AG04450 (cell line): ENCODE measurements at places on chromosomes 1 and 21.

GRCh38 chr21:43786300-43786806, 3.0 kb upstream of the RRP1 start:
- DNase-seq = no peak

GRCh38 chr1:205533748-205534443, 29.4 kb downstream of the CDK18 start:
- DNase-seq = no peak

- no peak for DNase-seq
Observed at GRCh38 chr1:100441651-100442050, 89.3 kb downstream of the CDC14A start.

DNA sequence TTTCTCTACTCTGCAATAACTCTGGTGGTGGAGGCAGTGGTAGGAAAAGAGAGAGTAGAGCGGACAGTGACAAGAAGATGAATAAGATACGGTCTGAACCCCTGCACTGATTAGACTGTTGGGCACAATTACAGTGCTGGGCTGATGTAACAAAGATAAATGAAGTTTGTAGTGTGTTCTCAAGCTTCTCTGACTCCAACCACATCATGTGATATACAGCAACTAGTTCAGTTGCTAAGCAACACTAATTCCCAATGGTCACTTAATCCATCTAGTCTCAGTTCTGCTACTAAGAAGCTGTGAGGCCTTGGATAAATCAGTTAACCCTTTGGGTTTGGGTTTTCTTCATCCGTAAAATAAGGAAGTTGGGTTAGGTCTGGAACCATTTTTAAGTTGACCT, 17.3 kb downstream of the DDR2 start:
- no peak for DNase-seq

DNA sequence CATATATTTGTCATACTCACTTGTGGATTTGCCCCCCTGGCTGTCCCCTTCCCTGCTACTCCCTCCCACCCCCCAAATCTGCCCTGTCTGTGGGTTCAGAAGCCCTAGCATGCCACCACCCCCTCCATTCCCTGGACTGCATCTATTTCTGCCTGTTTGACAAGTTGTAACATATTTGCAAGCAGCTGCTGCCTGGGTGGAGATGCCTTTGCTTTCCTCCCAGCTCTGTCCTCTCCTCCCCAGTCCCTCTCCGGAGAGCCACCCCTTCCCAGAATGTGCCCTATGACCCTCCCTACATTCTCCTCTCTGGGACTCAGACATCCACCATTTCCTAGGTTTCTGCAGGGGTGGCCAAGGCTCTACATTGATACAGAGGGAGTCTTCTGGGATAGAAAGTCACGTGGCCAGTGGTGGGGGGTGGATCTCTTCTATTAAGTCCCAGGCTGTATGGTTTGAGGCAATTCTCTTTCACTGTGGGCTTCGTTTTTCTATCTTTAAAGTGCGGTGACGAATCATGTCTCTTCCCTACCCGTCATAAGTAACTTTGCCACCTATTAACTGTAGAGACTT, 6.0 kb upstream of the MYOG start:
- no peak for DNase-seq

DNA sequence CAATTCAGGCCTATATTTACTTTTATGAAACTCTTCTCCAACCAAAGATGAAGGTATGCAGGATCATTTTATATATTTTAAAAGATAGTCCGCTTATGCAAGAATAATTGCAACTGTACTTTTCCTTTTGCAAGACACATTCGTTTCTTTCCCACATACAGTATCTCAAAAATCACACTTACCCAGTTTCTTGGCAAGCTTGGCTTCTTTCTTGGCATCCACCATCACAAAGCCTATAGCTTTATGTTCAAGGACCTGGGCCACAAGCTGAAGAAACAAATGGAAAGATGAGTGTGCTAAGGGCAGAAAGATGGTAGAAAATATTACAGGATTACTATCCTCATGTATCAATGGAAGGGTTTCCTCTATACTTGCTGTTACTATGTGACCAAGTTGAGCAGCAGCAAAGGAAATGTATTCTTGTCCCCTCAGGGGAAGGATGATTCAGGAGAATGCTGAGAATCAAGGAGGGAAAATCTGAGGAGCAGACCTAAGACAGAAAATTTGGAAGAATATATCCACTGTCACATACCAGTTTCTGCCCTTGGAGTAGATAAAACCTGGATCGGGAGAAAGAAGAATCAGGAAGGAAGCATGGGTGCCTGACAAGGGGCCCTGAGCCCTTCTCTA, 23.8 kb downstream of the CASQ2 start:
- no peak for DNase-seq

DNA sequence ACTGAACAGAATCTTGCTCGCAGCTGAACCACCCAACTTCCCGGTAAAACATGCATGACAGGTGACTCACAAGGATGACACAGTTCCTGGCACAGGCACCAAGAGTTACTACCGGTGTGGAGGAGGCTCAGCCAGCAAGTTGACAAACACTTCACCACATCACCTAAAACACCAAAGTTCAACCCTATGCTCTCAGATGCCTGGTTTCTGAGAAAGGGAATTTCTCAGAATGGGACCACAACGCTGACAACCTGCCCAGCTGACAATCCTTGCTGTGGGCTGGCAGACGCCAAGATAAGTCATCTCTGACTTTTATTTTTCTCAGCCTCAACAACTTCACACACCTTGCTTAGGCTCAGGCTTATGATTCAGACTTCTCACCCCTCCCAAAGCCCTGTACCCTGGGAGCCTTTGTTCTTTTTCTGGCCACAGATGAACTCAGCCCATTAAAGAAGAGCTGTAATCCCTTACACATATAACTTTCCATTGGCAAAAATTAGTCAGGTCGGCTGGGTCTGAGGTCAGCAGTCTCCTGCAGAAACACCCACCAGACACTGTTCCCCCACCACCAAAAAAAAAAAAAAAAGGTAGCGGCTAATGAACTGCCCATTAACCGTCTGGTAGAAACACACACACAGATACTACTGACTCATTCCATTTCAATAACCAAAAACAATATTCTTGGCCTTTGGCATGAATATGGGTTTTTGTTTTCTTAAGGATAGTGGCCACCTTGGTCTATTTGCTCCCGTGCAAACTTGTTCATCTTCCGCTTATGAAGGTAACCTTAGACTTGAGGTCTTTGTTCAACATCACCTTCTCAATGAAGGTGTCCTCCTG, 10.8 kb upstream of the TIAM1 start:
- DNase-seq = peak; percentile 45

GRCh38 chr1:6683434-6683833, 18.2 kb downstream of the DNAJC11 start:
- DNase-seq = no peak

GRCh38 chr1:35269989-35270289, 1.4 kb downstream of the ZMYM4 start:
- no peak for DNase-seq

DNA sequence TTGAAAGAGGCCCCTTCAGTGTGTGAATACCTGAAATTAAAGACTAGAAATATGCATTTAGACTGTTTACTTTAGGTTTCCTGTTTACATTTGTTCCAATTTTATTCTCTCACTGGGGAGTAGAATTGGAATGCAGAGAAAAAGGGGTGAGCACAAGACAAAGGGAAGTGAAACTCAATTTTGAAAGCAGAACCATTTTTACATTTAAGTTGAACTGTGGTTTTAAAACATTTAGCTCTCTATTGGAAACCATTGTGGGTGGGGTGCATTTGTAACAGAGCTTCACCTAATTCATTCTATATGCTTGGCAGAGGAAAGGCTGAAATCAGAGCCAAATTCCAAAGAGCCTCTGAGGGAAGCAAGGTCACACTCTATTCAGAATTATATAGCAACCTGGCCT, 235.3 kb upstream of the C1orf105 start:
- DNase-seq = no peak

DNA sequence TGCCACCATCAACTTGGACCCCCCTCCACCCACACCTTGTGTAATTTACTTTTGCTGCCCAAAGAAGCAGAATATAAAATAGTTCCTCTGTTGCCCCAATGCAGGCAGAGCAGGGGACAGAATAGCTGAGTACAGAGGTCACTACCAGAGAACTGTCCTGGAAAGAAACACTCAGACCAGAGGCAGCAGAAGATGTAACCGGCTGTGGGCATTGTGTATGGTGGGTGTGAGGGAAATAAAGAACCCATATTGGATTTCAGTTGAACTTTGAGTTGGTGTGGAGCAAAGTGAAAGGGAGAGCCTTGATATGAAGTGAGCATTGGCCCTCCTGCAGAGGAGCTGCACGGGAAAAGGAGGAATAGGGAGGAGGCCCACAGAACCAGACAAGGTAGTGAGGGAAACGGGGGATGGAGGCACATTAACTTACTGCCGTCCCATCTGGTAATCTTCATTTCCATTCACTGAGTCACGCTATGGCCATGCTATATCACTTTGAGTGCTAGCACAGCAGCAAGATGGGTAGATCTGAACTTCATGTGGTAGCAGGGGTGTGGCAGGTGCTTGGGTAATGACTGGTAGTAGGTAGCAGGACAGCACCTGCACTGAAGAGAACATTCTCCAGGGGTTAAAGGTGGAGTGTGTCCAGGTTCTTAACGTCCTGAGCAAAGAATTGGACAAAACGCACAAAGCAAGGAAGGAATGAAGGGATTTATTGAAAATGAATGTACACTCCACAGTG, 56.3 kb upstream of the FBXO28 start:
- DNase-seq = no peak

DNA sequence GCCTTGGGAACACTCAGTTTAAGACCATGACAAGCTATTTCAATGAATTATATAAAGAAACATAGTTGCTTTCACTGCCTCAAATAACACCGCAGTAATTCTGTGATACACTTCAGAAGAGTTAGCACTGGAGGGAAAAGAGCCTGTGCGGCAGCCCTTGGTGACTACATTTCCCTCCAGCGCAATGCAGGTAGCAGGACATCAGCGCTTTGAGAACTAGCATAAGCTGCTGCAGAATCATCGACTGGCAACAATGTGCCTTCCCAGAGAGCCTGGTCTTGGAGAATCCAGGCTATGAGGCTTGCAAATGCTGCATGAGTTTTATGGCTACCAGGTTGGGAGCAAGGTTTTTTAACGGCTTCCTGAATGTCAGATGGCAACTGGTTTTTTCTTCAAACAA, 7.5 kb downstream of the NRIP1 start:
- no peak for DNase-seq

DNA sequence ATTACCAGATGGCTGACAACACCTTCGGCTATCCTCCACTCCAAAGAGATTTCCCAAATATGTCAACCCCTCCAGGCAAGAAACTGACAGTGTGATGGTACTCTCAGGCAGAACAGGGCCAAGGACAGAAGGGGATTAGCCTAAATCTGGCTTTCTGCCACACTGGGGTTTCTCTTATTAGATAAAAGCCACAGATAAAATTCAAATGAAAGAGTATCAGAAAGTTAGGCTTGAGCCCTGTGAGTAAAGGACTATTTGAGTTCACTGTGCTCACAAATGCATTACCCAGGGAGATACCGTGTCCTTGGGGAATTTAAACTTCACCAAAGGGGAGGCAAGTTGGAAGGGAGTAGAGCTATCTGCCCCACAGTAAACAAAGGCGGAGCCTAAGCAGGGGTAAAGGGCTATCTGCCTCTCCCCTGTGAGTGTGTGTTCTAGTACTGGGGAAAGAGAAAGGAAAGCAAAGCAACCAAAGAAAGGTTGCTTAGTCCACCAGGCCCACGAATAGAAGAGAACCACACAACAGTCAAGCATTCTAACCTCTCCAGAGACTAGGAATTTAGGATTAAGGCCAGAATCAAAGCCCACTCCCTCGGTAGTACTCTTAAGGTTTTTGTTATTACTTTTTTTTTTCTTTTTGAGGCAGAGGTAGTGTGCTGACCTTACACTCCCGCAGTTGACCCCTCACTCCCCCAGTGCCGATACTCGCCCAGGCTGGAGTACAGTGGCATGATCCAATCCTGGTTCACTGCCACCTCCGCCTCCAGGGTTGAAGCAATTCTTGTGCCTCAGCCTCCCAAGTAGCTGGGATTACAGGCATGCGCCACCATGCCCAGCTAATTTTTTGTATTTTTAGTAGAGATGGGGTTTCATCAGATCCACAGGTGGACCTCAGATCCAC, 12.7 kb downstream of the TPM3 start:
- DNase-seq = no peak

DNA sequence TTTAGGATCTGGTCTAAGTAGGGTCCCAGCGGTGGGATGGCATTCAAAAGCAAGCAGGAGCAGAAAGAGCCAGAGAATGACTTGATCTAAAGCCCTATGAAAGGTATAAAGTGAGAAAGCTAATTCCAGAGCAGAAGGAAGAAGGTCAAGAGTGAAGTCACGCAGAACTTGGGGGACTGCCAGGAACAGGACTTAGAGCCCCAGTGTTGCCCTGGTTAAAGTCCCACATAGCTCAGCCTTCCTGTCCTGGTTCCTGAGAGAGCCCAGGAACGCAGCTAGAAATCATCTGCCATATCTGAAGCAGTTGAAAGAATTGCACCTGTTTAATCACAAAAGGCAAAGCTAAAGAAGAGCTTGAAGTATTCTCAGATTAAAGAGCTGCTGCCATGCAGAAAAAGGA, 160.6 kb upstream of the ATP1B1 start:
- no peak for DNase-seq

DNA sequence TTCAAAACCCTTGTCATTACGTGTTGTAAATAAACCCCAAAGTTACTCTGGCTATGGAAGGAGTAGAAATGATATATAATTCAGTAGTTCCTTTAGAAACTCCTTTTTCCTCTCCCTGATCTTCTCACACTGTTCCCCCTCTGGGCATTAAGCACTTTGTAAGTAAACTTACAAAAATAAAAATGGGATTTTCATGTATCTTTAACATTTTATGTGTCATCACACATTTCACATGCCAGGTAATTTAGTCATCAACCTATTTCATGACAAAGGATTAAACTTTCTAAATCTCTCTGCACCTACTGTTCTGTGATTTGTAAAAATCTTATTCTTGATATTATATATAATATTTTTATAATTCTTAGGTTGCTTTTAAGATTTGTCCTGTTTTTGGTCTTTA, 176.9 kb downstream of the NEK7 start:
- DNase-seq = no peak

DNA sequence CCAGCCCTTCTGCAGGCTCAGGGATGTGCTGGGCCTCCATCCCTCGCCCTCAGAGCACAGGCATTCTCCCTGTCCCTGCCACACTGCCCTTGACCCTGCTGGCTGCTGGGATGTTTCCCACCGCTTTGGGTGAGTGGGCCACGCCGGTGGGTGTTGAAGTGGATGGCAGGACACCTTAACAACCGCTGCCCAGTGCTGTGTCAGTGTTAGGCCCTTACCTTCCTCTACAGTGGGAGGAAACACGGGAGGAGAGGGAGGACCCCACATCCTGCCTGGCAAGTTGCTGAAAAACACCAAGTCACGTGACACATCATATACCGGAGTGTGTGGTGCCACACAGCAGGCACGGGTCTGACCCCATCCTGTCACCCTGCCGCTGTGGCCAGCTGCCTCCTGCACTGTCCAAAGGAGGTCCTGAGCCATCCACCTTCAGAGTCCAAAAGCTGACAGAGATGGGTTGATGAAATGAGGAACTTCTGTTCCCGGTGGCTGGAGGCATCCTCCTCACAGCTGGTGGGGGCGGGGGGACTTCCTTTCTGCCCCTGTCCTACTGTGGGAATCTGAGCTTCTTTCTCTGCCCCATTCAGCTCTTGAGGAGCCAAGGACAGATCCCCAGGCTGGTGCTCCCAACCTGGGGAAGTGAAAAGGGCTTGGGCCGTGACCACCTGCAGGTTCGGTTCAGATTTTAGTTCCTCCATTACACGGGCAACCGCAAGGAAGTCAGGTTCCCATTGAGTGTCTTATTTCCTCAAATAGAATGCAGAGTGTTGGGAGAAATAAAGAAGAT, 3.2 kb upstream of the THEMIS2 start:
- DNase-seq = no peak

GRCh38 chr1:11456965-11457364, 22.0 kb upstream of the DISP3 start:
- DNase-seq = no peak
